ENCODE measurements at places on chromosomes 2 and 18. TPM values are rescaled to one million over a fixed set of nuclear protein-coding genes. Genes with fewer than 3 reads are reported as not detected.
A peak's percentile ranks its signal among the peaks of the same experiment; 100 is the strongest.

Gene RAMP1
- total RNA-seq = 51.7 TPM

DNA sequence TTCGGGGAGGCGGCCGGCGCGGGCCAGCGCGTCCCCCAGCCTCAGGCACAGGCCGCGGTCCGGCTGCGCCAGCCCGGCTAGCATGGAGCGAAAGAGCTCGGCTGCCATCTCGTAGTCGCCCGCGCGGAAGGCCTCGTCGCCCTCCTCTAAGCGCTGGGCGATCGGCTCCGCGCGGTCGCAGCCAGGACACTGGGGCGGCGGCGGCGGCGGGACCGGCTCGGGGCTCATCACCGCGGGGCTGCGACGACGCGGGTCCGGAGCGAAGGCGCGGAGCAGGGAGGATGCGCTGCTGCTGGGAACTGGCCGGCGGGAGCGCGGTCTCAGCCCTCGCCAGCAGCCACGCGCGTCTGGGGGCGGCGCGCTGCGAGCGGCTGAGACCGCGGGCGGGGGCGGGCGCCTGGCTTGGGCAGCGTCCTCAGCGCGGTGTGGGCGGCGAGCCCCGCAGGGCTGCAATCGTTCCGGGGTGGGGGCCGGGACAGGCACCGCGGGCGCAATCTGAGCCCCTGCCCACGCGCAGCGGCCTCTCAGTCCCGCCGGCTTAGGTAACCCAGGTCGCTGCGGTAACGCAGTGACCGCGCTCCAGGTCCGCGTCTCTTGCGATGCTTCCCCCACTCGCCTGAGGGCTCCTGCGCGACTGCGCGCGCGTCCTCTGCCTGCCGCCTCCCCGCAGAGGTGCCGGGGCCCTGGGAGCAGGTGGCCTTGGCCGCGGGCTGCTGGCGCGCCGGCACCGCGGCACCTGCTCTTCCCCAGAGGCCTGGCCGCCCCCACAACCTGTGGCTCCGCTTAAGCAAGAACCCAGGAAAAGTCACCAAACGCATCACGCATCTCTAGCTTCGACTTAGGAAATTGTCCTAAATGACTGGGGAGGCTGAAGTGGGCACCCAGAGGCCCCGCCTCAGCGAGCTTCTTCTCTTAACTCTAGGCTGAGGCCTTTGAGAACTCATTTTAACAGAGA is at the start of gene LONRF2:
LONRF2 (minus strand) TSS at position 636 of the 955 bp plus-strand sequence; CDS start at position 228, 408 bp downstream.
- peak; percentile 51 for DNase-seq

DNA sequence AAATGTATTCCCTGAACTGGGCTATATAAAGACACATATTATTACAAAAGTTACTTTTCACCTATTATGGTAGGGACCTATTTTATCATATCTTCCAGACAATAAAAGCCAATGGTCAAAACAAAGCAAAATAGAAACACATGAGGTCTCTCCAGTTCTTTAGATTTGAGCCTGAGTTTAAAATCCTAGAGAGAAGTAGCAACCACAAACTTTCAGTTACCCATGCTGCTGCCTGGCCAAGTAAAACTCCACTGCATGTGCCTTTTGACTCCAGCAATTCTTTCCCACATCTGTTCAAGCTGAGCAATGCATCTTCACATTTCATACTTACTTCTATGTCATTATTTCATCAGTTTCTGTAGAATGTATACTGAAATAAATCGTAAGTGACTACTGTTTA is 405.3 kb downstream of the STK39 start:
- DNase-seq = no peak

DNA sequence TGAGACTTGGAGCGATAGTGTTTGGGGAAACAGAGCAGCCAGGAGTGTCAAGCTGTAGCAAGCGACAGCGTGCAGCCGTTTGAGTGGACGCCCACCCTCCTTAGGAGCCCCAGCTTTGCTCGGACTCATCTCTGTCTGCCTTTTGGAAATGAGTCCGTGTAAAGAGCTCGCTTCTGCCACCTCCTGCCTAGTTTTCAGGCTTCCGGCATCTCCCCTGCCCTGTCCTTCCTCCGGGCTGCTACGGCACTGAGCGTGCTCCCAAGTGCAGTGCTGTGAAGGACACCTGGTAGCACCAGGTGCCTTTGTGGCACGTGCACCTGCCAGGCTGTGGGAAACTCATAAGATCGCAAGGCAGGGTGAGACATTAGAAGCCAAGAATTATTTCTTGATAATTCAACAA is 117.1 kb downstream of the RNF144A start:
- no peak for DNase-seq

Gene DDX1
- 106 TPM for total RNA-seq

Gene FBXO48
- 0.82 TPM for total RNA-seq

- no peak for DNase-seq
Observed at GRCh38 chr18:62399276-62399675, 74.2 kb downstream of the TNFRSF11A start.

DNA sequence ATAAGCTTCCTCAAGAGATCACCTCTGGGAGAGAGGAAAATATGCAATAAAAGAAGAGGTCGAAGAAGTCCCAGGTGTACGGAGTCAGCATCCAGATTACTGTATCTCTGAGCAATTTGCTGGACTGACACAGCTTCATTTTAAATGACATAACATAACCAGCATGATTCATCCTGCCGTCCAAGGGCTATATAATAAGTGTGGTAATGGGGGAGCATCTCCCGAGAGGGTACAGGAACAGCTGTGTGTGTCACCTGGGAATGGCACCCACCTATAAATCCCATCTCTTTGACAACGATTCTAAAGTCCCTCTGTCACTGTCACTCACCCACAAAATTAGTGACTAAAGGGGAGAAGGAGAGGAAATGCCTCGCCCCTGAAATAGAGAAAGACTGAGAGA is 19.3 kb upstream of the FZD7 start:
- no peak for DNase-seq

DNA sequence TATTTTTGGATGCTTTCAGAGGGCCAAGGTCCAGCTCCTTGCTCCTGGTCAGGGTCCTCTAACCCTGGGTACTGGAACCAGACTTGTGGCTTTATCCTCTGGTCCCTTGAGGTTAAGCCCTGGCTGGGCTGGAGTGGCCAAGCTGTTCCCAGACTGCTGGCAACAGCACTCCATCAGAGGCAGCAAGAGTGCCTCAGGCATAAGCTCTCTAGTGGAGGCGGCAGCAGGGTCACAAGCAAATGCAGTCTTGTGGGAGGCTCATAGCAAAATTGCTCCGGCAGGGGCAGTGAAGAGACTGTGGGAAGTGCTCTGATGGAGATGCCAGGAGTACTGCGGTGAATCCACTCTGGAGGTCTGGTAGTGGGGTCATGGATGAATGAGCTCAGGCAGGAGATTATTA is 128.9 kb upstream of the OTOS start:
- no peak for DNase-seq

Gene ZNF407
- 30.8 TPM for total RNA-seq

Gene FAM124B
- 11.8 TPM for total RNA-seq

Gene C18orf54
- 9.5 TPM for total RNA-seq

- no peak for DNase-seq
Observed at GRCh38 chr2:98388601-98389250, 42.5 kb downstream of the CNGA3 start.

GRCh38 chr2:41768310-41768709 is 279.5 kb upstream of the PKDCC start:
- peak; percentile 10 for DNase-seq

GRCh38 chr2:69554568-69554967 is 89.0 kb downstream of the AAK1 start:
- DNase-seq = no peak

DNA sequence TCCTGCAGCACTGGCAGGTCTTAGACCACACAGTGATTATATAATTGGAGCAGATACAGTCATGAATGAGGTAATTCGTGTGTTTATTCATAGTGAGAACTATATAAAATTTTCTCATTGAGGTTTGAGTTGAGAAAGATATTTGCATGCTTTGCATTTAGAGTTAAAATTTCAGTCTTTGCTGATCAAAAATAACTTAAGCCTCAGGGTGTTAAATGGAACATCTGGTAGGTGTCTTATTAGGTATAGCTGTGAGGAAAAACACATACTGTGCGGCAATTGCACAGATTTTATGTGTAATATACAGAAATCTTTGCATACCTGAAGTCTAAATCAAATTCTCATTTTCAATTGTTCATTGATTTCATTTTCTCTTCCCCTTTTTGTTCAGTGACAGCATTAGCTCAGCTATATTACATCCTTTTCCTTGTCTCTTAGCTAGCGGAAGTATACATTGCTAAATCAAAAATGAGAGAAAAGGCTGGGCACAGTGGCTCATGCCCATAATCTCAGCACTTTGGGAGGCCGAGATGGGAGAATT is 21.2 kb downstream of the GORASP2 start:
- DNase-seq = no peak

DNA sequence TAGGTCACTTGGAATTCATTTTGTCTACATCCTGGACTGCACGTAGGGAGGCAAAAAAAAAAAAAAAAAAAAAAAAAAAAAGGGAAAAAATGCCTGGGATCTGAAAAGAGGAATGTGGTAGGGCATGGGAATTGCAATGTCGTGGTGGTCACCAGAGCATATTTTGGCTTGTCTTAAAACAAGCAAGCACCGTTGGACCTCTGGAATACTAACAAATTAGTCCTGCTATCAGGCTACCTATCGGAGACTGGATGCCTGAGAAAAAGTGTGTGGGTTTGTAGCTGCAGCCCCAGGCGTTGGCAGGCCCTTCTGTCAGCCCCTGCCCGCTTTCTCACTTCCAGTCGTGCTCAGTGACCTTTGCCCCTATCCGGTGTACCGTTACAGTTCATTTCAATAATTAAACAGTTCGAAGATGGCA is 588.5 kb upstream of the ZEB2 start:
- no peak for DNase-seq

DNA sequence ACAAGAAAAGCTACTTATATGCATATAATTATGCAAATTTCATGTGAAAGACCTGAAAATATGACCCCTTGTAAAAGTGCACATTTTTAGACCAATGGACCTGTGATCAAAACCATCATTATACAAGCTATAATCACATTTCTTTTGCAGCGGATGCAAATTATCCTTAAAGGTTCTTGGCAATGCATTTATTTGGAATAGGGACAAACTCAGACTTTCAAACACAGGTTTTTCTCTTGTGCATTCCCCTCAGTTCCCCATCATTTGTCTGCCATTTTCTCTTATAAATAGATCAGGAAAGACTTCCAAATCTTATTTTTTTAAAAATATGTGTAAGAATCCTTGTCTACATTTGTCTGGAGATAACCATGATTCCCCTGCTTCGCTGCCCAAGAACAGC is 954.2 kb upstream of the NRXN1 start:
- DNase-seq = peak; percentile 3

GRCh38 chr2:20590704-20591515 is 60.0 kb downstream of the HS1BP3 start:
- DNase-seq = peak; percentile 86

DNA sequence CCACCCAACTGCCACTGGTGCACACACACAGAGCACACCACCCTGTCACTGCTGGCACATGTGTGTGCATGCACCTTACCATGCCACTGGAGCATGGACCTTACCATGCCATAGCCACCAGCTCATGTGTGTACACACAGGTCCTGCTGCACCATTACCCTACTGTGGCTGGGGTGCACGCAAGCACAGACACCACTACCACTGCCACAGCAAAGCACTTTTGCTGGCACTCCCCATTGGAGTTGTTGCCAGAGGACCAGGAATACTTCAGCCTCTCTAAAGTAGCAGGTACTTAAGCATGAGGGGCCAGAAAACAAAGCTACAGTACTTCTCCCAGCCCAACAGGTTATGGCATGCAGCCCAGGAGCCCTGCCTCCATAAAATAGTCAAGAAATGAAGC is 404.8 kb downstream of the MBD2 start:
- DNase-seq = no peak

Gene MYOM1
- 662 TPM for total RNA-seq

DNA sequence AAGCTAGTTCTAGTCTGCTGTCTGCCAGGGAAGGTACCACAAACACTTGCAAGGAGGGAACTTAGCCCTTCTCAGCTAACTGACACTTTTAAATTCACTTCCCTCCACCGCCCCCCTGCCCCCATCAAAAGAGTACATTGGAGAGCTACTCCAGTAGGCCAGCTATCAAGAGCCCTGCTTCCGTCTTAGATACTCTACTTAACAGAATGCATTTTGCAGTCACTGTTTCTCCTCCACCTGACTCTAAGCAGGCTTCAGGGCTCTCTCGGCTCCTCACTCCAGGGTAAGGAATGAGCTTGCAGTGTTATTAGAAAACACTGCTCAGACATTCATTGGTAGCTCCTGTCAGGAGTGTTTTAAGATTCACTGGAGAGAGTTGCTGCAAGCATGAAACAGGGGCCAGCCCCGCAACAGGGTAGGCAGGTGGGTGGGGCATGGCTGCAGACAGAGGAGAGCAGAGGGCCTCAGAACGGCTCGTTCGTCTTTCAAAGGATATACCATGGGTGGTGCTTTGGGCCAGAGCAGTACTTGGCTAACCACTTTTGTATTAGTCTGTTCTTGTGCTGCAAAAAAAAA is 35.3 kb upstream of the PDCL3 start:
- no peak for DNase-seq

GRCh38 chr2:98912221-98912851 is 23.7 kb downstream of the CRACDL start:
- peak; percentile 84 for DNase-seq

GRCh38 chr2:226888378-226888965 is 52.6 kb downstream of the RHBDD1 start:
- DNase-seq = no peak

DNA sequence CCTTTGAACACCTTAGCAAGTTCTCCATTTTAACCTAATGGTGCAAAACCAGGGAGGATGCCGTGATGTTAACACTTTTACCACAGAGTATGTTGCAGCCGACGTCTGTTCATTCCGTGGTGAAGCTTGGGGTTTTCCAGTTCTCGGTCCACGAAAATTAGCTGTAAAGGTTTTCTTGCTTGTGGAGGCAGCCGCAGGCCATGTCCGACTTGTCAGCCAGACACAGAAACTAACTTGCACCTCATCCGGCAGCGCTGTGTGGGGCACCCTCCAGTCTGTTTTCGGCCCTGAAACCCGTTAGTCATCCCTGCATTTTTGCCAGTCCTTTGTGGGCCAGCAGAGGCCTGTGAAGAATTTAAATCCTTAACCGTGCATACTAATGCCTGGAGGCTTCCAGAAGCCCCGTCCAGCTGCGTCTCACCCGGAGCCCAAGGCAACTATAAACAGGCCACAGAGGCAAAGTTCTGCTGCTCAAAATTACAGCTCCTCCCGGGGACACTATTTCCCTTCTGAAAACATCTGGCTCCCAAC is 70.6 kb downstream of the SH3YL1 start:
- DNase-seq = peak; percentile 40

Gene MSTN
- total RNA-seq = 31.1 TPM

Measured in tongue (tissue), 3 donors.